AG04450 (cell line): ENCODE measurements at places on chromosomes 5 and 9.

DNA sequence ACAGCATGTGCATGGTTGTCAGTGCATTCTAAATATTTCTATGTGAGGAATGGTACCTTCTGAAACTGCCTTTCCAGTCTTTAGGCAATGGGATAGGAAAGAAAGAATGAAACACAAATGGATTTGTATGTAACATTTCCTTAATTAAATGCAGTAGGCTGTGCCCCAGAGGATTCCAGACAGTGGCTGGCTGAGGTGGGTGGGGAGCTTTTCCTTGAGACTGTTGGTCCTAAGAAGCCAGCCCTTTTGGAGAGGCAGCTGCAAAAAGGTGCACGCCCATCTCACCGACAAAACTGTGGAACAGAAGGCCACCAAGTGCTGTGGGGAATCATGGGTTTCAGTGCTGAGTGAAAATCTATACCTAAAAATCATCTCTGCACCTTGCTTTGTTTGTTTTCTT lies 6.8 kb upstream of the CKMT2 start:
- DNase-seq: no peak

DNA sequence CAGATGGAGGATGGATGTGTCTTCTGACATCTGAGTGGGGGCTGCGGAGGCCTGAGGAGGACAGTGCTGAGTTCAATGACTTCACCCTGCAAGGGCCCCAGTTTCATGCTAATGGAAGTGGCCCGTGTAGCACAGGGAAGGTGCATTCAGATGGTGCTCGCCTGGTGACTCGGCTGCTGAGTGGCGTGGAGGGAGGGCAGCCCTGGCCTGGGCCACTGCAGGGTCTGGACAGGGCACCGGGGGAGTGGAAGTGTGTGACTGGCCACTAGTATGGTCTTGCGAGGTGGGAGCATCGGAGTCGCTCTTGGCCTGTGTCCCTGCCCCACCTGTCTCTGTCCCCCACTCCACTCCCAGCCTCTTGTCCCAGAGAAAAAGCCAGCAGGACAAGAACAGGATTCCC lies 1.7 kb upstream of the SLC9A3 start:
- no peak for DNase-seq

DNA sequence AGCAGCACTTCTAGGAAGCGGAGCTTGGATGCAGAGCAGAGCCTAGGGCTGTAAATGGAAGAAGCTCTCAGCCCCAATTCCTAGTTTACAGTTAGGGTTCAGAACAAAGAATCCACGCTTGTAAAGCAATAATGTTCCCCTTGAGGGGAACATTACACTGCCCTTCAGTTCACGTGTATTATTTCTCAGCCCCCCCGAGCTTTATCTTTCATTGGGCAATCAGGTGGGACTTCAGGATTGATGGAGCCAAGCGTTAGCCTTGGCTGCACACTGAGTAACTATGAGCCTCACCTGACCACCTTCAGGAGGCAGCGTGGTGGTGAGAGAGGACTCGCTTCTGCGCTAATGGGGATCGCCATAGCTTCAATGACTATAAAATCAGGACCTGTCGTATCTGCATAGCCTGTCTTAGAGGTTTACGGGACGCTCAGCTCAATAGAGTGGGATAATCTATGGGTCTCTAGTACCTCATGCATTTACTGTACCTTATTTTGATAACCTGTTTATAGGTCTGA lies 157.0 kb upstream of the RASEF start:
- no peak for DNase-seq

DNA sequence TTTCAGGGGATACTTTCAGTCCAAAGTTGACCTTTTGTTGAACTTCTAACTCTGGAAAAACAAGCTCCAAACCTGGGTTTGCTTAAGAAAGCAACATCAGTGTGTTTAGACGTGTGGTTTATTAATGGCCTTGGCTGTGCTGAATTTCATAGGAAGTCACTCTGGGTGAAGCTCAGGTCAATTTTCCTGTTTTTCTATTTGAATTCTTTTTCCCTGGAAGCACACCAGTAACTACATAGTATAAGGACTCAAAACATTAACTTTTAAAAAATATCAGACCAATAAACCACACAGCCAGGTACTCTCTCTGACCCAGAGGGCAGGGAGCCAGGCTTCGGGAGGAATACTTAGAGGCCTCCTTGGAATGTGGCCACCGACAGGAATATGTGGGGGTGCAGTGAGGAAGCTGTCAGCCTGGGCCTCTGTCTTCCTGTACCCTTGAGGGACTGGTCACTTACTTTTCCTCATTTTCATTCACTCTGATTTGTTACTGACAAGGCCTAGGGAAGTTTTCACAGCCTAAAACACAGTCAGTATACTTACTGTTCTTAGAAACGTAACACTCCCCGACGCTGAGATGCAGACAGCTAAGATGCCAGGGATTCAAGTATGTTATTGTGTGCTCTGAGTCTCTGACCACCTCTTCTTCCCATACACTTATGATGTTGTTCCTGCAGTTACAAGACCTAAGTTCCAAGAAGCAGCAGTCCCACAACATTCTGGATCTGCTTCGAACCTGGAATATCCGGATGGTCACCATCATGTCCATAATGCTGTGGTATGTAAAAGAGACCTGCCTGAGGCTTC lies 18.9 kb downstream of the SLC22A5 start:
- no peak for DNase-seq

DNA sequence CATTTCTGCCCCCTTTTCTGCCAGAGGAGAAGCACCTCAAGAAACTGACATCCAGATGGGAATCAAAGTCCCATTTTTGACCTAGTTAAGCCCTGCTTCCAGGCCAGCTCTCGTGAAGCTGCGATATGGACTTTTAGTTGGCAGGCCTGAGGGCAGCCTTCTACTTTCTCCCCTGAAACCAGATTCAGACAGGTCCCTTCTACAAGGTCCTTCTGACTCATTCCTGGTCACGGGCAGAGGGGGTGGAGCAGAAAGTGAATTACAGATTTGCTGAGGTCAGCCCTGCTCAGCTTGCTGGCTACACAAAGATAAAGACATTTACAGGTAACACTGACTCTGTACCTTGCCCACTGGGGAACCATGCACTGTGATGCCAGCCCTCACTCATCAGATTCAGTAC lies 52.8 kb upstream of the TUT7 start:
- no peak for DNase-seq

DNA sequence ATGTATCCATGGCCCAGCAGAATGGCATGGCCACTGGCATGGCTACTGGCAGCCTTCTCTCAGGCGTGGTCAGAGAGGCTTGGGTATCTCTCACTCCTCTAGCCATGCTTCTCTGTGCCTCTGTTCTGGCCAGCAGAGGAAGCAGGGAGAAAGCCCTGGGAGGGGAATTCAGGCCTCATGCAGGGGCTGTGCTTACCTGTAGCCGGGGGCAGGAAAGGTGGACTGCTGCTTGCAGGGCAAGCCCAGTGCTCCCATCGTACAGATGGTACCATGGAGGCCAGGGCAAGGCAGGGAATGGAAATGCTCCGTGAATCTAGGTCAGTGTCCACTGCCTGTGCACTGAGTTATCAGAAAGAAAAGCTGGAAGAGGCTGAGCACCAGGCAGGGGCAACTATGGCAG lies 2.7 kb downstream of the OR13J1 start:
- DNase-seq: no peak

- no peak for DNase-seq
Observed at GRCh38 chr9:118059484-118060278, 355.5 kb downstream of the TLR4 start.

DNA sequence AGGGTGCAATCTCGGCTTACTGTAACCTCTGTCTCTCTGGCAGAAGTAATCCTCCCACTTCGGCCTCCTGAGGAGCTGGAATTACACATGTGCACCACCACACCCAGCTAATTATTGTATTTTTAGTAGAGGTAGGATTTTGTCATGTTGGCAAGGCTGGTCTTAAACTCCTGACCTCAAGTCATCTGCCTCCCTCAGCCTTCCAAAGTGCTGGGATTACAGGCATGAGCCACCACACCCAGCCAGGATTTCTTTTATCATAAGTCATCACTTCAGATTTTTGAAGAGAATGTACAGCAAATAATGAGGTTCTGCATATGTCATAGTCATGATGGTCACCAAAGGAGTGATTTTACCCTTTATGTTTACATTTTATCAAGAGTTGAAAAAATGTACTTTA lies 108.1 kb downstream of the GCNT1 start:
- DNase-seq: no peak

DNA sequence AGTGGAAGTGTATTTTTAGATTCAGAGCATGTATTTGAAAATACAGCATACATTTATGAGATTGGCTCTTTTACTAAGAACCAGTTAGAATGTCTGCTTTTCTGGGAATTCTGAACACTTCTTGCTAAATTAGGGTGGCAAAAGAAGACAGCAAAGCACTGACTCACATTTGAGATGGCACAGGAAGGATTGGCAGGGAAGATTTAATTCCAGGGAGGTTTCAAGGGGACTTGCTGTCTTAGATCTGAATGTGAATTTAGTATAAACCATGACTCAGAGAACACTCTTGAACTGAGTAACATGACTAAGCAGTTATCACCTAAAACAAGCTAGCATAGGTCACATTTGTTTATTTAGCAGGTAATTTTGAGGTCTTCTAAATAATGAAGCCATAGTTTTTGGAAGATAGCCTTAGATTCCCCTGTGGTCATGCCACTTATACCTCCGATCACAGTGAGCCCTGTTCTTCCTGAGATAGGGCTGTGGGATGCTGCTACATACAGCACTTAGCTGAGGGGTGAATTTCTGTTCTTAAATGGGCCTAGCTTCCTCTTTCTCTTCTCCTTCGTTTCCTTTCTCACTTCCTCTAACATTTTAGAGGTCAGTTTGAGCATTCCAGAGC lies 173.8 kb downstream of the PCSK1 start:
- no peak for DNase-seq

DNA sequence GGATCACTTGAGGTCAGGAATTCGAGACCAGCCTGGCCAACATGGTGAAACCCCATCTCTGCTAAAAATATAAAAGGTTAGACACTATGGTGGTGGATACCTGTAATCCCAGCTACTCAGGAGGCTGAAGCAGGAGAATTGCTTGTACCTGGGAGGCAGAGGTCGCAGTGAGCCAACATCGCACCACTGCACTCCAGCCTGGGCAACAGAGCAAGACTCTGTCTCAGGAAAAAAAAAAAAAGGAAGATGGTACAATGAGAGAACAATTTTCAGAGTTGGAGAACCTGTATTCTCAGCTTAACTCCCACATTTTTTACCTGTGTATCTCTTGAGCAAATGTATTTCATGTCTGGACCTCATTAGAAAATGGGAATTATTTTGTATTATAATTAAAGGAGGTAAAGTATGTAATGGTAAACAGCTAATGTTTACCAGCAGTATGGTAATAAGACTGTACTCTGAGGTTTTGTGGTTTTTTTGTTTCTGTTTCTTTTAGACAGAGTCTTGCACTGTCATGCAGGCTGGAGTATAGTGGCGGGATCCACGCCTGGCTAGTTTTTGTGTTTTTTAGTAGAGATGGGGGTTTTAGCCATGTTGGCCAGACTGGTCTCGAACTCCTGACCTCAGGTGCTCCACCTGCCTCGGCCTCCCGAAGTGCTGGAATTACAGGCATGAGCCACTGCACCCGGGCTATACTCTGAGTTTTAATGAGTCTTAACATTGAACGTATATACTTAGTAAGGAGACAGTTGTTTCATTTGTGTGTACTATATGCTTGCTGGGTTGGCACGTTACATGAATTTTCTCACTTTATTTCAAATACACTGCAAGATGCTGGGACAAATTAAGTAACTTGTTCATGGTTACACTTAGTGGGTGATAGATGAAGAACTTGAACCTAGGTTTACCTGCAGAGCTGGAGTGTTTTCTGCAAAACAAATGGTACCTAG lies 16.2 kb downstream of the UHRF2 start:
- no peak for DNase-seq

DNA sequence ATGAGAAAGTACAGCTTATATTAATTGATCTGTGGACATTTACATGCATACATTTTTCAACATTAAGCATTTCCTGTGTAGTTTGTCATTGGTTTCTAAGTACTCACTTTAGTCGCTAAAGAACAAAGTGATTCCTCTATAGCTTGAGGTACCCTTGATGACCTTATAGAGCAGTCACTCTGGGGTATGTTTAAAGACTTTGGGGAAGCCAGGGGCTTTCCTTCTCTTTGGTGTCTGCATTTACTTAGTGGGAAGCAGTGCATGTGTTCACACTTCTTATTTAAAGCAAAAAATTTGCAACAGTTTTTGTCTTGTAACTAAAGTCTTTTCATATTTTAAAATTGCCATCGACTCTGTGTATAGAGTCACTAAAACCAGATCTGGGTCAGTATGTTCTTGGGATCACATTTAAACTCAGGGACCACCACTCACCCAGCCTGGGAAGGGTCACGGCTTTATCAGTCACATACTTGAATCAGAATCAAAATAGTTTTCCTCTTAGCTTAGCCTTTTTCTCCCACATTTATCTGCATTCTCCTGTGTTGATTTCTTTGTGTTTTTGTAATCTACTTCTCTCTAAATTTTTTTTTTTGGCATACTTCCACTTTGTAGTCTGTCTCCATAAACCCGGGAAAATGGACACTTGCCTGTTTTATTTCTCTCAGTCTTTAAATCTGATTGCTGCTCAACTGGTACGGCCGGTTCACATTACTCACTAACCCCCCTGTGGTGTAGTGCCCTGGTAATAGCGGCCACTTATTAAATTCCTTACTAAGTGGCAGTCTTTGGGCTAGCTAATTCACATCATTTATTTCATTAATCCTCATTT lies 143.9 kb upstream of the FBN2 start:
- no peak for DNase-seq

GRCh38 chr5:139019880-139020279 lies 144.7 kb upstream of the LRRTM2 start:
- DNase-seq: no peak

- no peak for DNase-seq
Observed at GRCh38 chr5:181173420-181174342, 26.3 kb downstream of the OR2V2 start.

DNA sequence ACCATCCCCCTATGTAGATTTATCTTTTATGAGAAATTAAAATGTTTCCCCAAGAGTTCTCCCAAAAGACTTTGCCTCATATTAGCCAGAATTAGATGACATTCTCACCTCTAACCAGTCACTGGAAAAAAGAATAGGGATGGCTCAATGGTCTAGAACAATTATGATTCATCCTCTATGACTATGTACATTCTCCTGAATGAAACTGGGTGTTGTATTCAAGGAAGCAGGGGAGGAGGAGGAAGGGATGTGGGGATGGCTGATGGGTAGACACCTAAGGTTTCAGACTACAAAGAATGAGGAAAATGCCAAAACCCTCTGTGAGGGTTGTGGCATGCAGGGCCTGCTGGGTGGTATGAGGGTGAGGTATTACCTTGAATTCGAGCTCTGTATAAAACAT lies 49.5 kb upstream of the BRINP1 start:
- DNase-seq: no peak

GRCh38 chr9:84718476-84718875 lies 48.9 kb downstream of the NTRK2 start:
- no peak for DNase-seq

GRCh38 chr9:14221558-14221957 lies 92.4 kb downstream of the NFIB start:
- no peak for DNase-seq
